ENCODE measurements at places on chromosomes 3 and 15.

- DNase-seq = no peak
Measured at GRCh38 chr15:51709031-51709430, 27.7 kb downstream of the SCG3 start.

GRCh38 chr3:57791245-57791644 is 35.1 kb downstream of the SLMAP start:
- DNase-seq = peak; percentile 69

DNA sequence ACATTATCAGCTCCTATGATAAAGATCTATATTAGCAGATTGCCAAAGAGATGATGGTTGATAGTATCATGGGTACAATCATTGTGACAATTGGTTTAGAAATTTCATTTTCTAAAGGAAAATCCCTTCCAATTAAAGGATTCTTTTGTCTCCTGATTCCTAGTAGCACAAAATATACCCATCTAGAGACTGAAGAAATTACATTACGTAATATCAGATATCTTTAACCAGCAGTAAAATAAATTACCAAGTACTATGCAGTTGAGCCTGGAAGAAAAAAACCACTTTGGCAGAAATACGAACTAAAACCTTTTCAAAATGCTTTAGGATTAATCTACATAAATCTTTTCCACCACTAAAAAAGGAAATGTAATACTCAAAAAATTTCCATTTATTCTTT is 35.6 kb upstream of the SHC4 start:
- no peak for DNase-seq

DNA sequence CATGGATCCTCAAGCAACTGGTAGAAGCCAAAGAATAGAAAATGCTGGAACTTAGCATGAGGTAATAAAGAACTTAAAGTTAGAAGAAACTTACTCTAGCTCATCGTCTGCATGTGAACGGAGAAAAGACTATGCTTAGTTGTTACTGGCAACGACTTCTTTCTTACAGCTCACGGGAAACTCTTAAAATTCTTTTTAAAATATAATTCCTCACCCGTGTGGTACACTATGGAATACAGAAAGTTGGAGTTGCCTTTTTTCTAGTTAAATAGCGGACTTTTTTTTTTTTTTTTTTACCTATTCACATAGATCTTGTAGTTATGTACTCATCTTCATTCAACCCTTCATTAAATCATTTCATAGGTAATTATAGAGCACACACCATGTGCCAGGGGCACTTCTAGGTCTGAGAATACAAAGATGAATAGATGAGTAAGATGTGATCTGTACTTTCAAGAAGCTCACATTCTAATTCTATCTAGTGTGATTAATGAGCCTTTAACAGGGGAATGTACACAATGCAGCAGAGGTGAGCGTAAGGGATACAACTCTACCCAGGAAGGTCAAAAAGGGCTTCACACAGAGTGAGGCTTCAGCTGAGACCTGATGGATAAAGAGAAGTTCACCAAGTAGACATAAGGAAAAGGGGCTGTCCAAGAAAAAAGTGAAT is 18.4 kb upstream of the KCNMB2 start:
- DNase-seq = no peak

Measured in K562 (cell line).